MG63 (cell line): ENCODE measurements at places on chromosomes 6 and 20. TPM values are rescaled to one million over a fixed set of nuclear protein-coding genes. Genes with fewer than 3 reads are reported as not detected.

The ABHD16B gene
- not detected in 2 replicates for total RNA-seq

The IRF4 gene
- not detected in 2 replicates for total RNA-seq

The KIF16B gene
- 2.9 and 3.4 TPM in 2 replicates for total RNA-seq

- no peak for DNase-seq
Measured at GRCh38 chr6:41634657-41635056, 3.6 kb upstream of the MDFI start.

DNA sequence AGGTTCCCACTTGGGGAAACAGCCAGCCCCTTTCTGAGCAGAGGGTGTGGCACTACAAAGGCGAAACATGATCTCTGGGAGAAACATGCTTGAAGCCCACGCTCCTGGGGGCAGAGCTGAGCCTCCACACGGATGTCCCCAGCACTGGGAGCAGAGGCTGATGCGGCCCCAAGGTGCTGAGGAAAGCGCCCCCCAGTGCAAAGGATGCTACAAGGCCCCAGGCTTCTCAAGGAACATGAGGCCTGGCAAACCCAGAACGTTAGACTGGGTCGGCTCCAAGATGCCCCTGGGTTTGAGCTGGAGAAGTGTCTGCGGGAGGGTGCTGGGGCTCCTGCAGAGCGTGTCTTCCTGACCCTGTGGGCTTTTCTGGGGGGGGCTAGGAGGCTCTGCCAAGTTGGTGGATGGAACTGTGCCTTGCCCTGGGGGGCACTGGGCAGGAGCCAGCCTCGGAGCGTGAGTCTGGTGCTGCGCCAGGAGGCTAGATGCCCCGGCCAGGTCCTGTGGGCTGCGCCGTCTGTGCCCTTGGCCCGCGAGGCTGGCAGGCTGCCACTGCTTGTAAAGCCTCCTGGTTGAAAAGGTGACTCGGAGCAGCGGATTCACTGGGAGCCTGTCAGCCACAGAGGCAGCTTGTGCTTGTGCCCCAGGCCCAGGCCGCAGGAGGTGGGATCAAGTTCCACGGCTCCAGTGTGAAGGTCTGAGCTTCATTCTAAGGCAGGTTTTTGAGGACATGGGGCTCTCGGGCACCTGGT is 8.1 kb downstream of the SYNJ2 start:
- peak; percentile 89 for DNase-seq

- no peak for DNase-seq
Measured at GRCh38 chr6:38773338-38773737, 58.2 kb downstream of the DNAH8 start.
